ENCODE measurements at places on chromosomes 5 and 9.

- no peak for DNase-seq
Observed at GRCh38 chr5:34038838-34039237, 4.2 kb downstream of the C1QTNF3 start.

DNA sequence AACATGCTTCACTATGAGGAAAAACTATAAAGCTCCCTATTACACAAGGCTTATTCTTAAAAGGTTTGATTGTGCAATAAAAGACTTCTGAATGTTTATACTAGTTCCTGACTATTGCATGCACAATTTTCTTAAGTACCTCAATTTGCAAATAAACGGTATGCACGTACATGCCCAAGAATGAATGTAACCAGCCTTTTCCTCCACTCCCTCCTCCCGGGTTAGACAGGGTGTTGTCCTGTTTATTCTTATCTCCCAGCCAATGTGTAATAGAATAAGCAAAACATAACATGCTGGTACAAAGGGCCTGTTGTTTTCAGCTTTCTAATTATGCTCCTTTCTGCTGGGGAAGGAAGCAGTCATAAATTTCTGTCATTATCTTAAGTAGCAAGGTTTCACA lies 79.1 kb downstream of the AOPEP start:
- DNase-seq = peak; percentile 68

DNA sequence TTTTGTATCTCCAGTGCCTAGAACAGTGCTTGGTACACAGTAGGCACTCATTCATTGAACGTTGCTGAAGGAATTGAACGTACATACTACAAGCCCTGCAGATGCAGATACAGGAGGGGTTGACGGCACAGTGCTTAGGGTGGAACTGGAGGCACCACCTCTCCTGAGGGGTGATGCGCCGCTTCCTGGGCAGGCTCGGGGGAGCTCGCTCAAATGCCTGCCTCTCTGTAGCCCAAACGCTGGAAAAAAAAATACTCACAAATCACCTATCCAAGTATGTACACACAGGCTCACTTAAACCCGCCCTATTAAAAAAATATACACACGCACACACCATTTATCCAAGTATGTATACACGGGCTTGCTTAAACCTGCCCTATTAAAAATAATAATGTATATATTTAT lies 536 bp upstream of the COMMD10 start:
- DNase-seq = no peak

DNA sequence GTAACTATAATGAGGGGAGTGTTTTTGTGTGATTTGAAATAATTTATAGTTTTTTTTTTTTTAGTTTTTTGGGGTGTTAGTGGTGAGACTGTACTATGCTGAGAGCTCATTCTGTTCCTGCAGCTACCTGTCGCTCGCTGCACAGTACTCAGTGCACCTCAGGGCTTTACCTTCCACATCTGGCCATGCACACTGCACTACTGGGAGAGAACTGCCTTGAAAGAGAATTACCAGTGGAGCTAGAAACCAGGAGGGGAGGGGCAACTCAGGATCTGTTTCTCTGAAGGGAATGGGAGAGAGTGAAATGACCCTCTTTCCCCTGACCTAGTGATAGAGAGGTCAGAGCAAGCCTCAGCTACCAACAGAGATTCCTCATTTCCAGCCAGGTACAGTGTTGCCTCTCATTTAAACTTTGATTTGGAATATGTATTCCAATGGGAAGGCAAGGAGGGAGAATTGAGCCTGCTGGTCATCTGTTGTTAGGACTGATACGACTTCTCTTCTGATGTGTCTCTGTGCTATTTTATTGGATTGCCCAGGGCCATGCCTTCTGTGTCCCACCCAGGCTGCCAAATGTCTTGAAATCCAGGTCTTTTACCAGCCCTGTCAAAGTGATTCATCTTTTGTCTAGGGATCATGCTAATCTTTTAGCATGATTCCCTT lies 8.9 kb downstream of the ATG10 start:
- no peak for DNase-seq

- DNase-seq = no peak
Observed at GRCh38 chr9:21872696-21873095, 70.3 kb downstream of the MTAP start.

DNA sequence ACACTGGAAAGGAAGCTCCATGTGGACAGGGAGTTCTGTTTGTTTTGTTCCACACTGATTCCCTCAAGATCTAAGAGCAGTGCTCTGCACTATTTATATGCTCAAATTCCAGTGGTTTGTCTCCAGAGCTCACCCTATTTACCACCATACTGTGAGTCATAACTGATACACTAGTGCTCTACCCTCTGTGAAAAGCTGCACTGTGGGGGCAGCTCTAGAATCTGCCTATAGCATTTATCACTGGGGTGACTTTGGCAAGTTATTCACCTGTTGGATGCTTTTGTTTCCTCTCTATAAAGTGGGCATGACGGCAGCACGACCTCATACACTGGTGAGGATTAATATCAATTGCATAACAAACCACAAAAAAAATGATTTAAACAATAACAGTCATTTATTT lies 307.8 kb downstream of the NR2F1-AS1 start:
- peak; percentile 75 for DNase-seq

DNA sequence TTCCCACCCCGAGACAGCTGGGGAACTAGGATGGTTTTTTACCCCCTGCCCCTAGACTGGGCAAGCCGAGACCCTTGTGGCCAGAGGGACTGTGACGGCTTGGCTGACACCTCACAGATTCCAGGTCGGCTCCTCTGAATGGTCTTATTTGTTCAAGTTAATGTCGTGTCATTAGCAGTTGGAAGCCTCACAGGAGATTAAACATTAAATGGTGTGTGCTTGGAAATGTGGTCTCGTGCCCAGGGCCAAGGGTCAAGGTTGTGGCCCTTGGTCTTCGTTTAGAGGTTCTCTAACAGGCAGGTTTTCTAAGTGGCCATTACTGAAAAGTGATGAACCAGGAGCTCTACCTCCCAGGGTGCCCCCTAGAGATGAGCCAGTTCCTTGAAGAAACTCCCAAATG lies 61.2 kb upstream of the RXRA start:
- DNase-seq = no peak

- no peak for DNase-seq
Observed at GRCh38 chr5:51404255-51404654, 21.0 kb downstream of the ISL1 start.

DNA sequence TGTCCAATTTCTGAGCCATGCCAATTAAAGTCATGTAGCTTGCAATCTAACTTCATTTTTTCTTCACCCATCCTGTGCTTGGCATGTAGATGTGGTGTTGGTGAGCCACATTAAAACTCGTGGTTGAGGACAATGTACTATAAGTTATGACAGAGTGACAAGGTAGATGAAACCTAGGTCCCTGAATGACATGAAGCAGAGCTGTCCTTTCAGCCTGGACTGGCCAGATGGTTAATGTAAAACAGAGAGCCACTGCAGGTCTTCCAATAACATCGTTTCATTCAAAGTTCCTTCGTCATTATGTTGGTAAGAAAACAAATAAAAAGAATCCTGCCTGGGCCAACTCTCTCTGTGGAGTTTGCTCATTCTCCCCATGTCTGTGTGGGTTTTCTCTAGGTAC lies 856.5 kb upstream of the SEMA6A start:
- DNase-seq = no peak

DNA sequence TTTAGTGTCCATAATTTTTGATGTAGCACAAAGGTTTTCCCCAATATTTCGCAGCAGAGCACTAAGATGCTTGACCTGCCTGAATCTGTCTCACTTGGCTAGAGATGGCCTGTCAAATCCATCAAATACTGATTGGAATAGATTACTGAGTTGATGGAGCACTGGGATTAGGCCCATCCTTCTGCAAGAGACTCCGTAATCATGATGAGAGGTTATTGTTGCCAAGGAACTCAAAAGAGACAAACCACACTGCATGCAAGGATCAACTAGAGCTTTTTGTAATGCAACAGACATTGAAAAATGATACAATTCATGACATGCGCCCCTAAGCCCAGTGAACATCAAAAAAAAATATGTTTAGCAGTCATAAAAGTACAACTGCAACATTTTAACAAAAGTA lies 585.3 kb upstream of the GRAMD2B start:
- no peak for DNase-seq

DNA sequence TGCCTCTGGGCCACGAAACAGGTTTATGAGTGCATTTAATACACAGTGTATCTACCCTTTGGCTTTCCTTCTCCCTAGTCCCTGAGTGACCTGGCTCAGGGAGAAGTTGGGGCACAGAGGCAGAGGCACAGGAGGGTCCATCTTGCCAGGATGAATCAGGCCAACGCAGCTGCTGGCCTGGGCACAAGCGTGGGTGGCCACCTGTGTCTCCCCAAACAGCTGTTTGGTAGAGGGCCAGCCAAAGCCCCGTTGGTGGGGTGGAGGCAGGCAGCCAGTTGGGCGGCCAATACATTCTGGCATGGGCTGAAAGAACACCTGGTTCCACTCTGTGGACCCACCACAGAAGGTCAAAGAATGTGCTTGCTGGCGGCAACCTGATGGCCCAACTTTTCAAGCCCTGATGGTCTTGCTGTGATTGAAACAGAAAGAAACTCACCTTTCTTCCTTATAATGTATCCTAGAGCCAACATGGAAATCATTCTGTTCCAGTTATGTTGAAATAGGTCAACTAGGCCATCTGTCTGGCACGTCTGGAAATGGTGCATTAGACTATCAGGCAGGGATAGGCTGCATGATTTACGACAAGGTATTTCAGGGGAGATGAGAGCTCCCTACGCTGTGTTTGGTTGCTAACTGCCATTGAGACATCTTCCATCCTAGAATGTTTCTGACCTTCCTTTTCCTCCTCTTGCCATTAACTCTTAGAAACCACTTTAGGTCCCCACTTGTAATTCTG lies 337.4 kb downstream of the ADAMTS6 start:
- DNase-seq = no peak

DNA sequence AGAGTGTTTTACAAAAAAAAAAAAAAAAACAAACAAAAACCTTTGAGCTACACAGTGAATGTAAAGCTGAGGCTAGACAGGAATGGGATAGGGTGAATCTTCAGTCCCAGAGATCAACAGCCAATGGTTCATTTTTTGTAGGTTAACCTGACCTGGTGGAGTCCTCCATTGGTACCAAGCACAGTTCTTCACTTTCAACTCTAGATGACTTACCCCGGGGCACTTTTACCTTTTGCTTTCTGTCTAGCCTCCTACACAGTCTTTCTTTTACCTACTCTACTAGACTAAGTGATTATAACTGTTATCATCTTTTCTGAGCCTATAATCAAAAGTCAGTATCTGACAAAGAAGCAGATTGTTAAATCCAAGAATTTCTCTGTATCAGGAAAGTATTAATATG lies 50.9 kb downstream of the ANXA2R start:
- DNase-seq = no peak

GRCh38 chr9:135275571-135276289 lies 188.3 kb downstream of the OLFM1 start:
- no peak for DNase-seq

GRCh38 chr5:82367930-82368329 lies 89.8 kb upstream of the RPS23 start:
- DNase-seq = no peak

DNA sequence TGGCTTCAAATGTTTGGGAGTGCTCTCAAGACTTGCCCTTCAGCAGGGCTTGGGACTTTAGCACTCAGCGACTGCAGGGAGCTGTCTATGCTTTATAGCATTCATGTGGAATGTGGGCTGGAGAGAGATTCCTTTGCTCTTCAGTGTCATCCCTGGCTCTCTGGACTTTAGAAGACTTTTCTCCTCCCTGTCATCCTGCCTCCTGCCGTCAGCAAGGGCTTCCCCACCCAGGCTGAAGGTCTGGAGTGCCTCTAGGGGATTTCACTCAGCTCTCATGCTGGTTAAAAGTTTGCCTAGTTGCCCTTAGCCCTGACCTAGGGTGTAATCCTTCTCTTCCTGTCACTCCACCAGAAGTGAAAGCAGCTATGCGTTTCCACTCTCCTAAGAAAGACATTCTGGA lies 210.9 kb downstream of the FRMD3 start:
- DNase-seq = peak; percentile 23

- DNase-seq = no peak
Observed at GRCh38 chr5:147753765-147754164, 28.8 kb downstream of the JAKMIP2 start.

DNA sequence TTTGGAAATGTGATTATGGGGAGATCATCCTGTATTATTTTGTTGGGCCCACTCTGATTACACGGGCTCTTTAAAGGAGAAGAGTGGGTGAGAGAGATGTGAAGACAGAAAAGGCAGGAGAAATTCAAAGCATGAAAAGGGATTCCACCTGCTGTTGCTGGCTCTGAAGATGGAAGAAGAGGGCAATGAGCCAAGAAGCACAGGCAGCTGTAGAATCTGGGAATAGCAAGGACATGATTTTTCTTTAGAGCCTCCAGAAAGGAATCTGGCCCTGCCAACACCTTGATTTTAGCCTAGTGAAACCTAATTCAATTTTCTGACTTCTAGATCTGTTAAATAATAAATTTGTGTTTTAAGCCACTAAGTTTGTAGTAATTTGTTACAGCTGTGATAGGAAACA lies 11.3 kb downstream of the C9 start:
- DNase-seq = no peak

GRCh38 chr5:177067503-177067902 lies 19.2 kb upstream of the FGFR4 start:
- no peak for DNase-seq

- no peak for DNase-seq
Observed at GRCh38 chr5:126099077-126099476, 324.1 kb upstream of the GRAMD2B start.

GRCh38 chr5:106363578-106363977 lies 1307.2 kb downstream of the EFNA5 start:
- no peak for DNase-seq

- no peak for DNase-seq
Observed at GRCh38 chr9:130662099-130662969, 2.1 kb upstream of the PRDM12 start.

- DNase-seq = no peak
Observed at GRCh38 chr5:102211165-102211564, 84.9 kb downstream of the SLCO4C1 start.

DNA sequence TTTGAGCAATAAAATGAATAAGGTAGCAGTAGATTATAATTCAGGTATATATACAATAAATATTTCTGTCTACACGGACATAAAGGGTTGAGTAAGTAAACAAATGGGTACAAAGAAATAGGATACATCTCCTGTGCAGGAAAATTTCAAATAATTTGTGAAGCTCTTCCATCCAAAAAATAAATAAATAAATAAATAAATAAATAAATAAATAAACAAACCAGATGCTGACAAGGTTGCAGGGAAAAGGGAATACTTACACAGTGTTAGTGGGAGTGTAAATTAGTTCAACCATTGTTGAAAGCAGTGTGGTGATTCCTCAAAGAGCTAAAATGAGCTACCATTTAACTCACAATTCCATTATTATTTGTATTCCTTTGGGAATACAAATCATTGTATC lies 227.3 kb upstream of the CDH18 start:
- no peak for DNase-seq

GRCh38 chr5:179791881-179792611 lies 1.7 kb upstream of the LTC4S start:
- no peak for DNase-seq

- DNase-seq = no peak
Observed at GRCh38 chr9:135512241-135512603, 9.0 kb upstream of the LCN1 start.

GRCh38 chr5:142455856-142456255 lies 131.0 kb upstream of the SPRY4 start:
- DNase-seq = no peak
